Right ventricle myocardium inferior (tissue), 1 donor: ENCODE measurements at places on chromosomes 16 and 17. TPM values are rescaled to one million over a fixed set of nuclear protein-coding genes. Genes with fewer than 3 reads are reported as not detected.

GRCh38 chr17:19546289-19547065, 12.8 kb downstream of the SLC47A1 start:
- no peak for DNase-seq

- DNase-seq, result no peak
Measured at GRCh38 chr17:21512307-21513011, 136.3 kb downstream of the KCNJ12 start.

DNA sequence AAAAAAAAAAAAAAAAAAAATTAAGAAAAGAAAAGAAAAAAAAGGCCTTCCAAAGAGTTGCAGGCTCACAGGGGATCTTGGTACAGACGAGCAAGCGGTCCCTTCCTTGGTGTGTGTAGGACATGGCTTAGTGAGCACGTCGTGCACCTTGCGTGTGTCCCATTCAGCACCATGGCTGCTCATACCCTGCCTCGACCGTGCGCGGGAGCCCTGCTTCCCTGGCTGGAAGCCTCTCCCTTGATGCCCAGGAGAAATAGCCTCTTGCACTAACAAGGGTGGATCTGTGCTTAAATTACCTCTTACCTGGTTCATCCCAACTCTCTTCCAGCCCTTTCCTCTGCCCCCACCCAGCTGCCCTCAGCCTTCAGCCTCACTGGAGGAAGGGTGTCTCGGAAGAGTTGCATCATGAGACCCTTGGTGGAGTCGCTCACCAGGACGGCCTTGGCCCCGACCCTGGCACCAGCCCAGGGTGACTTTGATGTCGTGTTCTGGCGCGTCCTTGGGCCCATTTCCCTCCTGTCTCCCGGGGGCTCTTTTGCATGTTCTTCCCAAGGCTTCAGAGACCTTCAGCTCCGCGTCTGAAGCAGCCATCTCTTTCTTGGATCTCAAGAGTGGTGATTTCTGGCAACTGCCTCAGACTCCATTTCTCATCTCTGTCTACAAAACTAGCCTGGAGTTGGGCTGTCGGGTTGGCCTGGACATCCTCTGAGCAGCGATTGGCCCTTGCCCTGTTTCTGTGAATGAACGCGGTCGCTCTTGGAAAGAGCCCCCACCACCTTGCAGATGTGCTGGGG, 127.2 kb downstream of the CMIP start:
- no peak for DNase-seq

GRCh38 chr16:4846503-4846900, 586 bp downstream of the GLYR1 start:
- DNase-seq, result peak; percentile 78

Gene CES4A
- total RNA-seq, result 4.6 TPM

Gene RAB37
- 2.6 TPM for total RNA-seq

Gene YBX2
- total RNA-seq, result 0.81 TPM

DNA sequence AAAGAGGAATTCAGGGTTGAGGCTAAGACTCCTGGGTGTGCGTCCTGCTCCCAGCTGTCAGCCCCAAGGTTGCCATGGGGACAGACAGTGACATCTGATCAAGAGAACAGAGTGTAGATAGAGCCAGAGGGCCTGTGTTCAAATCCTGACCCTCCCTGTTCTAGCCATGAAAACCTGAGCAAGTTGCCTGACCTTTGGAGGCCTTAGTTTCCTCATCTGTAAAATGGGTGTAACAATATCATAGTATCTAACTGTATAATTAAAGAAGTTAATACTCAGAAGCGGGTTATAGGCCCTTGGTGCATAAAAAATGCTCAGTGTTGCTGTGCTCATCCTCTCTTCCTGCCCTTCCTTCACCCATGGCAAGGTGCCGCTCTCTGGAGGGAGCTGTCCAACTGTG, 28.7 kb upstream of the FOXF1 start:
- DNase-seq, result no peak

- no peak for DNase-seq
Measured at GRCh38 chr17:10238661-10239060, 40.3 kb upstream of the GAS7 start.

DNA sequence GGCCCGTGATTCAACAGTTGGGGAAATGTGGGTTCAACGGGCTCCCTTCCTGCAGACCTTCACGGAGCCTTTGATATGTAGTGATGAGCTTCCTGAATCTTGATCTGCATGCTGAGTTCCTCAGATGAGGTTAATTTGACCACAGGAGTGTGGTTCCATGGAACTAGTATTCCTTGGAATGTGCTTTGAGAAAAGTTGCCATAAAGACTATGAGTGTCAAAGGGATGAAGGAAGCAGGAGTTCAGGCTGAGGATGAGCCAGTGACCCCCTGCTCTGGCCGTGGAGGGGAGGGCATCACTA, 229.2 kb downstream of the MSI2 start:
- DNase-seq, result no peak

DNA sequence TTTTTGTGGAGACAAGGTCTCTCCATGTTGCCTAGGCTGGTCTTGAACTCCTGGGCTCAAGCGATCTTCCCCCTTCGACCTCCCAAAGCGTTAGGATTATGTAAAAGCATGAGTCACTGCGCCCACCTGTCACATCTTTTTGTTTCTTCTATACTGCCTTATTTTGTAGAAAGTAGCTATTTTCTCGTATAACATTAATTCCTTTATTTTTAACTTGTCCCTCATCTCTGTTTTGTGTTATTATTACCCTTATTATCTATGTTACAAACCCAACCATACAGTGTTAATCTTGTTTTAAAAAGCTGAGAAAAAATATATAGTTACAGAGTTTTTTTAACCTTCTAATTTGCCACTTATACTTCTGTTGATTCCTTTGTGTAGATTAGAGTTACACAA, 1.4 kb upstream of the TXNDC11 start:
- no peak for DNase-seq

DNA sequence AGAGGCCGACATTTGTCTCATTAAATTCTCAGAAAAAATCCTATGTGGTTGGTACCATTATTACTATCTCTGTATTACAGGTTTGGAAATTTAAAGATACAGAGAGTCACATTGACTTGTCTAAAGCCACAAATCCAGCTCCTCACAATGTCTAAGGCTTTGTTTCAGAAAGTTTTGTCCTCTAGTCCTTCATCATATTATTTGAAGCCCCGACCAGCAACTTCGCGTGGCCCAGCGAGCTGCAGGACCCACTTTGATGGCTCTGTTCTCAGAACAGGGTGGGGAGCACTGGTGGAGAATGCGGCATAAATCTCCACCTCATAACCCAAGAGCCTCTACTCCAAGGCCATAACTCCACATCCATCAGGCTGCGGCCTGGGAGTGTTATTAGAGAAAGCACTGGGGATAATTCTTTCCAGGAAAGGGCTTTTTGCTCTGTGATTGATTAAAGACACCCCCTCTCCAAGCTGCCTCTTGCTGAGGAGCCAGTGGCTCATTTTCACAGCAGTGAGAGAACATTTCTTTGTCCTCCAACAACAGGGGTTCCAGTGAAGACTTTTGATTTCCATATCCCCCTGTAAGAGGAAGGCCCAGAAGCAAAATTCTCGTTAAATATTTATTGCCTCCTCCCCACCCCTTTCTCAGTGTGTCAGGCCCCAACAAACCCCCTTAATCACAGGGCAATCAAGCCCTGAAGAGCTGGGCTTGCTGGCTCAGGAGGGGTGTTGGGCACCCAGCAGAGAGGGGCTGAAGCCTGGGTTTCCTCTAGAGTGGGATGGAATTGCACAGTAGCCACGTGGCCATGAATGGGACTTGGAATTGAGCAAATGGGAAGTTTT, 113.7 kb upstream of the CDH11 start:
- peak; percentile 60 for DNase-seq

GRCh38 chr17:35449371-35449931, 885 bp upstream of the SLFN13 start:
- DNase-seq, result peak; percentile 70

GRCh38 chr17:54867634-54868033, 33.0 kb upstream of the TOM1L1 start:
- no peak for DNase-seq

GRCh38 chr17:37642681-37643080, 565 bp downstream of the DDX52 start:
- no peak for DNase-seq

Gene SNAI3
- 2.9 TPM for total RNA-seq

- peak; percentile 34 for DNase-seq
Measured at GRCh38 chr17:19718613-19719354, 2.4 kb upstream of the SLC47A2 start.

DNA sequence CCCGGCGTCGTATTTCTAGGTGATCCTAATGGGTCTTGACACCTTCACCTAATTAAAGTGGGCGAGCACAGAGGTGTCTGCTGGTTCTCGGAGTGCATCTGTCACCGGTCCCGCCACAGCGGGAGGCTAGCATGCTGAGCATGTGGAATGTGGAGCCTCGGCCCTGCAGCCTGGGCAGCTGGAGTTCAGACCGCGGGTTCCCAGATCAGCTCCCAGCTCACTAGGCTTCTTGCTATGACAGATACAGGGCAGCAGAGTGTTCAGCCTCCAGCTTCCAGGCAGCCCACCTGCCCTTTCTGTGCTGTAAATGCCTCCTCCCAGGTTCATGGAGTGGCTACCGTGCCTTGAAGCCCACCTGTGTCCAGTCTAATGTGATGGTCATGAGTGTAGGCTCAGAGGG, 166.7 kb downstream of the CPPED1 start:
- DNase-seq, result no peak

GRCh38 chr17:30378241-30378824, 394 bp upstream of the CPD start:
- DNase-seq, result peak; percentile 84

Gene OR3A3
- not detected for total RNA-seq

- no peak for DNase-seq
Measured at GRCh38 chr16:90043526-90043925, 24.3 kb upstream of the DBNDD1 start.

DNA sequence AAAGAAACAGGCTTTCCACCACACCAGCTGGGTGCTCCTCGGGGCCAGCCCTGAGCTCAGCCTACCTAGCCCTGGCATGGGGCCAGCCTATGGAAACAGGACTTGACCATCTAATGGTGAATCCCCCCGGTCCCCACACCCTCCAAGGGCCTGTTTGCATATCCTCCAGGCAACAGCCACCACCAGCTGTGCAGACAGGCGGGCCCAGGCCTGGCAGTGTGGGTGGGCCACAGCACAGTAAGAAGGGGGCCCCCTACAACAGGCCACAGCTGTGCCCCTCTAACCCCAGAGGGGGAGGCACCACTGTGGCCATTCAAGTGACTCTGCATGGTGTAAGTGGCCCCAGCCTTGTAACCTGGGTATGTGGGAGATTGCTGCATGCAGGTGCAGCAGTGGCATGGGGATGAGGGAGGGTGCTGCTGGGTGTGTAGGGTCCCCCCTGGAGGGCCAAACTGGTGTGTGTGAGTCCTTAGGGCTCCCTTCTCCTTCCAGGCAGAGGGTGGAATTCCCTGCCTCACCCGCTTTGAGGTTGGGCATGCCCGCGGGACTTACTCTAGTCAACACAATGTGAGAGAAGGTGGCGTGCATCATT, 148.2 kb downstream of the C16orf78 start:
- no peak for DNase-seq

Gene CHRNE
- 0.41 TPM for total RNA-seq

DNA sequence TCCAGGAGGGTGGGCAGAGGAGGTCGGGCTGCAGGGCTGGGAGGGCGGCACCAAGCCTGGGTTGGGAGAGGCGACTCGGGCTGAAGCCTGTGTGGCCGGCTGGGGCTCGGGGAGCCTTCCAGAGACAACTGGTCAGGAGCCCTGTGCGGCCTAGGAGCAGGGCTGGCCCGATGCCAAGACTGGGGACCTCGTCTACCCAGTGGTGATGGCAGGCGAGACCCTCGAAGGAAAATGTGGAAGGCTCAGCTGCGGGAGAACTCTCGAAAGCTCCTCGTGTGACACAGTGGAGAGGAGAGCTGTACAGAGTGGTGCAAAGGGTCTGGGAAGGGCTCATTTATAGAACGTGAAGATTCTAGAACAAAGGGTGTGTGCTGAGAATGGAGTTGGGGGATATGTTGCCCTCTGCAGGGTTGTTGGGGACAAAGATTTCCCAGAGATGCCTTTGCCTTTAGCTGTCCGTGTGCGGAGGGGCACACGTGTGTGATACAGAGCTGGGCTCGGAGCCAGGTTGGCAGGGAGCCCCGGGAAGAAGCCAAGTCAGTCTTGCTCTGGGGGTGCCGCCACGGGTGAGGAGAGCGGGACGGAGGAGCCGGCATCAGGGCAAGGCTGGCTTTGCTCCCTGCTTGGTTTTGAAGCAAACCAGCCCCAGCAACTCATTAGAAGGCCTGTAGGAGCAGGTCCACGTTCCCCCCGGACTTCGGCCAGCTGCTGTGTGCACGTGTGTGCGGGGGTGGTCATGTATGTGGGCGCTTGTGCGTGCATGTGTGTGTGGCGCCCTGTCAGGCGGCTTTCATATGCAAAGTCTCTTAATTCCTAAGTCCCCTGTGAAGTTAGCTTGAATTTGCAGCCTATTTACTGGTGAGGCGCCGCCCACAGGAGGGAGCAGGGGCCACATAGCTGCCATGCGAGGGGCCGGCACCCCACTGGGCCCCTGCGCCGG, 132.4 kb upstream of the CHMP6 start:
- no peak for DNase-seq

DNA sequence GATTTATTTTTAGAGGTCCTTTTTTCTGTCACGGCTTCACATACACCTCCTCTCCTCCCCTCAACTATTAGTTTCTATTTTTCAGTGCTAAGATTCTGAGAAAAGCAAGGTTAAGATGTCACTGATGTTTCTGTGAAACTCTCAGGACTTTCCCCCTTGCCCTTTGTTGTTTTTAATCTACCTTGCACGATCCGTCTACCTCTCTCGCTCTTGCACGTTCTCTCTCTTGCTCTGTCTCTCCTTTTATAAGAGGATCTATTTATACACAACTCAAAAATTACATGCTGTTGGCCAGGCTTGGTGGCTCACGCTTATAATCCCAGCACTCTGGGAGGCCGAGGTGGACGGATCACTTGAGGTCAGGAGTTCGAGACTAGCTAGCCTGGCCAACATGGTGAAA, 43.6 kb downstream of the RPA1 start:
- no peak for DNase-seq

- DNase-seq, result no peak
Measured at GRCh38 chr17:17200831-17201230, 5.3 kb downstream of the PLD6 start.

- no peak for DNase-seq
Measured at GRCh38 chr17:42778570-42778969, 1.8 kb upstream of the WNK4 start.

GRCh38 chr17:8275421-8276290, 12.8 kb upstream of the RANGRF start:
- no peak for DNase-seq

Gene ZG16
- not detected for total RNA-seq

GRCh38 chr17:50297407-50297865, 23.2 kb downstream of the TMEM92 start:
- peak; percentile 88 for DNase-seq

Gene CA4
- 13.4 TPM for total RNA-seq

Gene NPIPB9
- not detected for total RNA-seq

Gene MATCAP1
- total RNA-seq, result 9.8 TPM
